ENCODE measurements at places on chromosomes 5 and 9.

DNA sequence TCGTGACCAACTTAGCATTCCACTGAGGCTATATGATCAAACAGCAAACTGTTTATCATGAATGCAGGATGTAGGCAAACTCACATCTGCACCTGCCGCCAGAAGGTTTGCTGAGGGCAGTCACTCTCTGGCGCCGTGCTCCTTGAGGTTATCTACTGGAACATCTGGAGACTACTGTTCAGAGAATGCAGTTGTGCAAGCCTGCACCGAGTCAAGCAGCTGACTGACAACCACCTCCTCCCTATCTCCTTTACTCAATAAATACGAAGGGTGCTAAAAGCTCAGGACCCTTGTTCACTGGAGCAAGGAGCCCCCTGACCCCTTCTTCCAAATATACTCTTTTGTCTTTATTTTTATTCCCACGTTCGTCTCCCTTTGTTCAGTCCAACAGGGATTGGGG is 27.1 kb downstream of the CCDC125 start:
- DNase-seq, result no peak

- no peak for DNase-seq
These were observed 6.7 kb upstream of the ANKRD18B start for GRCh38 chr9:33517373-33517772.

DNA sequence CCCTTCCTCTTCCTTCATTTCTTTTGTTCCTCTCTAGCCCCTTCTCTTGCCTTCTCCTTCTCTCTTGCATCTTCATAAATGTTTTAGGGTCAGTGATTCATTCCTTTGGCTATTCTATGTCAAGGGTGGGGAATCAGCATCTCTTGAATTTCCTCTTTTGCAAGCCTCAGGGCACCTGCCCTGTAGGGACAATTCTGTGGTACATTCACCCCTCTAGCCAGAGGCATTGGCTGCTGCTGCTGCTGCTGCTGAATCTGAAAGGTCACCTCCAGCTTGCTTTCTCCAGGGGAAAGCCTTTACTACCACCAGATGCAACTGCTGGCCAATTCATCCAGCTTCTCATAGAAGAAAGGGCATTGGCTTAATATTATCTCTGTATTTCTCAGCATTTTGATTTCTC is 87.3 kb downstream of the INSYN2B start:
- DNase-seq, result no peak

- no peak for DNase-seq
These were observed 47.9 kb upstream of the XPA start for GRCh38 chr9:97744710-97745708.

DNA sequence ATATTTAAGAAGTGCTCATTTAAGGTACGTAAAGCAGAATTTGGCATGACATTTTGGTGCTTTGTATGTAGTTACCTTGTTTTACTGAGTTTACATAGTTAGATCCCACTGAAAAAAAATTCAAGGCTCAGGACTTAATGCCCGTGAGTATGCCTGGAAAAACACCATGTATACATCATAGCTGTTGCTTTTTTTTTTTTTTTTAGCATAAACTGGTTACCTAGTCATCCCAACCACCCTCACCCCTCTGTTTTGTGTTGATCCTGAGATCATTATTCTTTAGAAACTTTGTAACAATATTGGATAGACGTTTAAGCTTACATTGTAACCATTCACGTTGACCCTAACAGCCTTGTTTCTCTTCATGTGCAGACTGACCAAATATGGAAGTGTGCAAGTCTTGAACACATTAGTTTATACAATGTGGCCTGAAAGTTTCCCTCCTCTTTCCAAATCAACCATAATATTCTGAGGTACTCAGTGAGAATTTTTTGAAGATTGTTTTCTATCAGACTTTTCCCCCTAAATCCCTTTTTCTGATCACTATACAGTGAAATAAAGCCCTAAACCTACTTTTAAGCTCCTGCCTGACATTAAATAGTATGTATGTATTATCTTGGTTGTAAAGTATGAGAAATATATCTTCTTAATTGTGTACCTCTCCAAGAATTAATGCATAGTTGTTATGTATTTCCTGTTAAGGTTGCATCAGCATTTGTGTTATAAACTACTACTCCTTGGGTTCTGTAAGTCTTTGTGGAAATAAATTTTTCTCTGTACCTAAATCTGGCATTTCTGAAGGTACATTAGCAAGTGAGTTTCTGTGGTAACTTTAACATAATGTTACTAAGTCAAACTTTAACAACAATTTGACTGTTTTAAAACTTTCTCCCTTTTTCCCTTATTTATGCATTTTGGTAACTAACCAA is 4.4 kb downstream of the RABGAP1 start:
- no peak for DNase-seq

GRCh38 chr9:19231904-19232822 is 1.7 kb downstream of the DENND4C start:
- no peak for DNase-seq

GRCh38 chr5:43658509-43658908 is 55.5 kb downstream of the NNT start:
- no peak for DNase-seq

- no peak for DNase-seq
These were observed 143.8 kb upstream of the MAP3K1 start for GRCh38 chr5:56671571-56671970.

GRCh38 chr9:137168573-137168903 is 1.3 kb downstream of the LRRC26 start:
- no peak for DNase-seq

GRCh38 chr5:142939006-142939405 is 168.8 kb downstream of the ARHGAP26 start:
- DNase-seq, result no peak

Measured in fibroblast of skin of left biceps (primary cell).